Stimulated activated CD4-positive, alpha-beta T cell treated with anti-CD3 and anti-CD28 coated beads, TNF-alpha, amount 100 ng/mL, for 1 hour (primary cell): ENCODE measurements at places on chromosomes 6 and 20.

GRCh38 chr6:49409951-49410542 is 53.0 kb downstream of the MMUT start:
- DNase-seq = no peak

GRCh38 chr6:112036088-112036637 is 17.7 kb upstream of the CCN6 start:
- no peak for DNase-seq

- DNase-seq = no peak
Measured at GRCh38 chr6:147900247-147900830, 391.8 kb downstream of the SAMD5 start.

DNA sequence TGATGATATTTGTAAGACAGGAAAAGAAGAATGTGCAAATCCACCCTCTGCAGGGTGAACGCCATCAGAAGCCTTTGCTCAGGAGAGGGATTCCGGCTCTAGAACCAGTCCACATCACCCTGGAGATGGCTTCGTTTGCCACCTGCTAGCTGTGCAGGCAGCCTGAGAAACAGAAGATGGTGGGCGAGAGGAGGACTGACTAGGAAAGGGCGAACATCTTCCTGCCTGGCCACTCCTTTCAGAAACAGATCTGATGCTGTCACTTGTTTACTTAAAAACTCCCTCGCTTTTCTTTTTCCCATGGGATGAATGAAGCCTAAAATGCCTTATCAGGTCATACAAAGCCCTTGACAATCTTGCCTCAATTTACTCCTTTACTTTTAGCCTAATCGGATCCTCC is 1.2 kb downstream of the PTPRA start:
- no peak for DNase-seq

DNA sequence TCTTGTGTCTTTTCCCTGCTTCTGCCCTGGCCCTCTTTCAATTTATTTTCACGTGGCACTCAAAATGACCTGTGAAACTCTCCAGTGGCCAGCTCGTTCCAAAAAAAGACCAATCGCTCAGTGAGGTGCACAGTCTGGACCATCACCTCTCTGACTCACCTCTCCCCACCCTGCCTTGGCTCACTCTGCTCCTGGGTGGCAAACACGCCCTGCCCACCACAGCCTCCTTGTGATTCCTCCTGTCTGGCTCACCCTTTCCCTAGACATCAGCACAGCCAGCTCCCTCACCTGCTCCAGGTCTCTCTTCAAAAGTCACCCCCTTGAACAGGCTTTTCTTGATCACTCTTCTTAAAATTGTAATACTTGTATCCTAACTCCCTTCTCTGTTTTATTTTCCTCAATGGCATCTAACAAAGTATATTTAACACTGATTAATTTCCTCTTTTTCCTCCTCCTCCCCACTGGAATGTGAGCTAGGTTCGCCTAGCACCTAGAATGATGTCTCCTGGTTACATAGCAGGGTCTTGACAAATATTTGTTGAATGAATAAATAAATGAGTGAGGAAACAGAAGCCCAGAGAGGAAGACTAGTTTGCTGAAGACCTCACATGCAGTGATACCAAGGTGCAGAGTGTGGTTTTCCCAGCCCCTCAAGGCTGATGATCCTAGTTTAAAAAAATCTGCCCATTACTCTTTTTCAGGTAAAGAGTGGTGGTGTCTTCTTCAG is 109.0 kb downstream of the GJA10 start:
- no peak for DNase-seq

DNA sequence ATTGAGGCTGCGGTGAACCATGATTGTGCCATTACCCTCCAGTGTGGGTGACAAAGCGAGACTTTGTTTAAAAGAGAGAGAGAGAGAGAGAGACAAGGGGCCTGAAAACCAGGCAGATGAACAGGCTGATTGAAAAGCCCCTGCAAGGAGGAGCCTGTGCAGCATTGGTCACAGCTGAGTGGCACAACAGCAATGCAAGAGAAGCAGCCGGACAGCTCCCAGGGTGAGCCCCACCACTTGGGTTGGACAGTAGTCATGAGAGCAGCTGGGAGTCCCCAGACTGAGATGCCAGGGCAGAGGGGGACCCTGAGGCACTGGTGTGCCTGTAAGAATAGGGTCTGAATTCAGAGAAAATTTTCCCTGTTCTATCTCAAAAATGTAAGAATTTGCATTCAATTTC is 10.2 kb downstream of the DNPH1 start:
- DNase-seq = no peak

GRCh38 chr6:26311012-26311384 is 54.0 kb upstream of the BTN3A2 start:
- no peak for DNase-seq
